ENCODE measurements at places on chromosomes 13 and 19.

GRCh38 chr19:35767288-35768081 is 7.9 kb upstream of the ARHGAP33 start:
- no peak for DNase-seq

DNA sequence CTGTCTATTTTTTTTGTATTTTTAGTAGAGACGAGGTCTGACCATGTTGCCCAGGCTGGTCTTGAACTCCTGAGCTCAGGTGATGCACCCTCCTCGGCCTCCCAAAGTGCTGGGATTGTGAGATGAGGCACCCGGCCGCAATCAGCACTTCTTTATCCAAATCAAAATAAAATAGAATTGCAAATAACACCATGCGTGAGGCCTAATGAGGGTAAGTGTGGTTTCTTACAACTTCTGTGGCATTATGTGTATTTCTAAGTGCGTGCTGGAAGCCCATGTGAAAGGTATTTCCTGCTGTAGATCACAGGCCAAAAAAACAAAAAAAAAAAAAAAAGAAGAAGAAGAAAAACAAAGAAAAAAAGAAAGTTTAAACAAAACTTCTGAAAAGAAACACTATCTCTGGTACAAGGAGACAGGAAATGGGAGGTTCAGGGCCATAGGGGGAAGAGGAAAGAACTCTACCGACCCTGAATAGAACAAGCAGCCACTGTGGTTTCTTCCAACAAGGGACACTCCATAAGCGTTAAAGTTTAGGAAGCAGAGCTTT is 3.0 kb upstream of the GRAMD1A start:
- DNase-seq, result no peak

DNA sequence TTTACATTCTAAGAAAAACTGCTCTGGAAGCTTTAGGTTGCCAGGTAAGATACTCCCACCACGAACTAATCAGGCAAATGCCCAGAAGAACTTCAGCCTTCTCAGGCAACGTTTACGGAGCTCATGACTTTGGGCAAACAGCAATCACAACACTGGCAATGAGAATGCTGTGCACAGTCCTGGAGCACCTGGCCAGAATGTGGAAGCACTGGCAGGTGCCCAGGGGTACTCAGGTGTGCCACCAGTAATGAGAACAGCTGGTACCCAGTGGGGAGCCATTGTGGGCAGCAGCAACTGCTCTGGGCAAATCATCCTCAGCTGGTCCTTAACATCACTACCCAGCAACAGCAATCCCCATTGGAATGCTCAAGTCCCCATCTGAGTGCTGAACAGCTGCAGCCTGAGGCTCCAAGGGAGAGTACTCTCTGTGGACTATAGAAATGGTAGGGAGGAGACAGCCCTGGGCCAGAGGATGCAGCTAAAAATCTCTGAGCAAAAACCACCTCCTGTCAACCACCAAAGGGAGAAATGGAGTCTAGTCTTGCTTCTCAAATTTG is 210.0 kb downstream of the FOXO1 start:
- no peak for DNase-seq

GRCh38 chr13:108987944-108988343 is 358.5 kb downstream of the MYO16 start:
- DNase-seq, result no peak

DNA sequence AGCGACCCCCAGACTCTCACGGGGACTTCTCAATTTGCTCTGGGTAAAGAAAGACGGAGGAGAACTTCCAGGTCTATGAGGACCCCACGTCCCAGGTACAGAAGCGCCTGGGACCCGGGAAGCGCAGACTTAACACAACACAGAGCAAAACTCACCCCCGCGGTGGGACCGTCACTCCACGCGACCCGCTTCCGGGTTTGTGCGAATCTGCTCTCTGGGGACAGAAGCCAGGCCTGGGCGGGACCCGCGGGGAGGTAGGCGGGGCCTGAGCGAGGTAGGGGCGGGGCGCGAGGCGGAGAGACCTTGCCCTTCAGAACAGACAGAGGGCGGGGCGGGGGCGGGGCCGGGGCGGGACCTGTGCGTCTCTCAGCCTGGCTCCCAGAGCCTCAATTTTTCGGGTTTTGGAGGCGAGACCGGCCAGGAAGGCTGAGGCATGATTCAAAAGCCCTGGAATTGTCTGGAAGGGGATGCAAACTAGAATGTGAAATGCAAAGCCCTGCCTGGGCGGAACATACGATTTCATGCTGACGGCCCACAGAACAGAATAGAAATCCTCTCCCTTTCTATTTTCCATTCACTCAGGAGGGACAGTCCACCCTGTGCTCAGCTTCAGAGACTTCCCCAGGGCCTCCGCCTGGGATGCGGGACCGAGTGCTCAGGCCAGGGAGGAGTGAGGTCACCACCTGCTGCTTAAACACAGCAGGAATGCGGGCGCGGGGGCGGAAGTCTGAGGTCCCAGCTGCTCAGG is 19.3 kb upstream of the ZNF888 start:
- peak; percentile 93 for DNase-seq

DNA sequence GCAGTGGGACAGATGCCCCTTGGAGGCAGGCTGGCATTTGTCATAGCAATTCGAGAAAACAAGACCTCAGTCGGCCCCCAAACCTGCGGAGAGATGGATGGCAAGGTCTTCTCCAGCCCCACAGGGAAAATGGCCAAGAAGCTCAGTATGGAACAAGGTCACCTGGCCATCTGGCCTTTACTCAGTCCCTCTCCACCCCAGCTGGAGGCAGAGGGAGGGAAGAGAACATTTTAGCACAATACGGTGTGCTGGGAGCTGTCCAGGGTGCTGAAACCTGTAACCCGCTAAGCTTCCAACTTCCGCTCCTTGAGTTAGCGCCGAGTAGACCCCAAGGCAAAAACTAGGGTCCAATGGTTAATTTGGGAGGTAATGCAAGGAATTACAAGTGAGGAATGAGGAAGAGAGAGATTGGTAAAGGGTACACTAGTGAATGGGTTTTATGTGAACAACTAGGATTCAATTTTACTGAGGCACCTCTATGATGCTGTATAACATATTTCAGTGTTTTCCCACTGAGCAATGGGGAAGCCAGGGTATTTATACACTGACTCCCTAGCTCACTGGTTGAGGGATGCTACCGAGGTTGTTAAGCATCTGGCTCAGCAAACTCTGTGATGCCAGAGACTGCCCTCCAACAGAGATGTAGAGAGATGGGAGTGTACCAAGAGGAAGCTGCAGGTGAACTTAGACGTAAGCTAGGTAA is 64.3 kb downstream of the CACNA1A start:
- DNase-seq, result no peak

DNA sequence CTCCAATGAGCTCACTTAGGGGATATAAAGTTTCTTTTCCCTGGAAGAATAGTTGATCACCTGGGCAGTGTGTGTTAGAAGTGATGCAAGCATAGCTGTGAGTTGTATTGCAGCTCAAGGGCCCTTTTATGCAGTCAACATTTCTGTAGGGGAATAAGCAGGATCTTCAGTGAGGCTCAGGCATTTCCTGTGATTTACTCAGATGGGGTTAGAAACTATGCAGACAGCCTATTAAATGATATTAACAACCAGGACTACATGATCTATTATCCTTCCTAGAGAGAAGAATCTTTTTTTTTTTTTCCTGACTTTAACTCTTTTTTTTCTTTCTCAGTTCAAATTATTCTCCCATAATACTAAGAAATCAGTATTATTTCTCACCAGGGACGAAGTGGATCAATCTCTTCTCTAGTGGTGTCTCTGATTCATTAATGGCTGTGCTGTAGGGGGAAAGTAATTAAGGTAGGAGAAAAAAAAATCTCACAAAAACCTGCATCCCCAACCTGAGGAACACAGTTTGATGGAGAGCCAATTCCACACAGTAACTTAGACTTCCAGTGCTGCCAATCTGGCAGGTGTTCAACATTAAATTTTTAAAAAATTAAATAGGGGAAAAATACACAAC is 126.4 kb upstream of the SLC10A2 start:
- DNase-seq, result no peak

DNA sequence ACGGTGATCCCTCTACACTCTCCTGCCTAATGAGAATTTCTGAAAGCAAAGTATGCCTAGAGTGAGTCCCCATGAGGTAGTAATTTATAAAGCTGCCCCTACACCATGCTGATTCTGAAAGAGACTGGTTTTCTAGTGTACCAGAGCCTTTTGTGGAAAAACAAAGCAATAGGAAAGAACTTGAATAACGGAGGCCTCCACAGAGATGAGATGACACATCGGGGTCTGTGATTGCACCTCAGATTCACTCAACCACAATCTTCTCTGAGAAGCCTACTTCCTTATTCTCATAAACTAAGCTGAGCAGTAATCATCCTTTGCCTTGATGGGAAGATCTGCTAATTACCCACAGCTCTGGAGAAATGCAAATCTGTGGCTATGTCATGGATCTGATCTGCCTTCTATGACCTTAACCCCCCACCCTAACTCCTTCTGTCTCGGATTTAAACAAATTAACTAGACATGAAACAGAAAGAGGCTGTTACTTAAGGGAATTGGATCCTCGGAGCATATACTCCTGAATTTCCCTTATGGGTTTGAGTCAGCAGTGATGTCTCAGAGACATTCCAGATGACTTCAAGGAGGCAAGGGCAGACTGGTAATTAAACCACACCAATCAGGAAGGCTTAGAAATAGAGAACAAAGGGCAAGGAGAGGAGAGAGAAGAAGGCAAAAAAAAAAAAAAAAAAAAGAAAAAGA is 128.0 kb downstream of the DCT start:
- DNase-seq, result no peak

GRCh38 chr19:54199401-54199800 is 1.3 kb upstream of the RPS9 start:
- no peak for DNase-seq

- DNase-seq, result peak; percentile 66
Observed at GRCh38 chr19:5987077-5987818, 9.3 kb upstream of the RANBP3 start.

Data from stimulated activated CD8-positive, alpha-beta memory T cell treated with anti-CD3 and anti-CD28 coated beads, Interleukin-4, amount 100 ng/mL, for 4 hours (primary cell).